ENCODE measurements at places on chromosomes 4 and X.

- DNase-seq = no peak
Measured at GRCh38 chr4:120785202-120785601, 137.3 kb downstream of the PRDM5 start.

DNA sequence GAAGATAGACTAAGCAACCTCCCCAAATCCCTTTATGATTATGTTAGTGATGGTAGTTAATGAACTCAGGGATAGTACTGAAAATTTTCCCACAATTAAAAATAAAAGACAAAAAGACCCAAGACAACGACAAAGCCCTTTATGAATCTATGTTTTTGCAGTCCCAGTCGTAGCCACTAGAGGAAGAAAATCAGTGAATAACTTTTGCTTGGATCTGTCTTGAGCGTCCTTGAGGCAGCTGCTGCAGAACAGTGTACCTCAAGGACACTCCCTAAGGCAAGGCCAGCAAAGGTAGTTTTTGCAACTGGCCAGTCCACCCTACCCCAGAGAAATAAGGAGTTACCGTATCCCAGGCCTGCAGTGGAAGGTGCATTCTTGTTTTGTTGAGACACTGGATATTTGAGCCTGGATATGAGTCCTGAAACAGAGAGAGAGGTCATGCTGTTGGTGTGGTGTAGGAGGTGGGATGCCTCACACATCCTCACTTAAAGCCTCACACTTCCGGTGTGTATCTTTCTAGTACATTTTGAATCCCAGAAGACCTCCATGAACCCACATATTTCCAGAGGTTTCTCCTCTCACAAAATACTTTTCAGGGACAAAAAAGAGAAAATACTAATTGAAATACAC lies 8.7 kb upstream of the TIMM8A start:
- DNase-seq = no peak

GRCh38 chr4:110134269-110134869 lies 64.0 kb downstream of the ELOVL6 start:
- DNase-seq = no peak

- DNase-seq = peak; percentile 4
Measured at GRCh38 chr4:124018383-124019317, 622.1 kb downstream of the SPRY1 start.

- no peak for DNase-seq
Measured at GRCh38 chr4:105113800-105114199, 32.9 kb upstream of the TET2 start.

GRCh38 chrX:68249401-68249831 lies 183.9 kb downstream of the OPHN1 start:
- no peak for DNase-seq

GRCh38 chr4:58368221-58368620 lies 1258.0 kb upstream of the IGFBP7 start:
- DNase-seq = no peak

- DNase-seq = no peak
Measured at GRCh38 chr4:104524026-104524425, 29.3 kb upstream of the CXXC4 start.

DNA sequence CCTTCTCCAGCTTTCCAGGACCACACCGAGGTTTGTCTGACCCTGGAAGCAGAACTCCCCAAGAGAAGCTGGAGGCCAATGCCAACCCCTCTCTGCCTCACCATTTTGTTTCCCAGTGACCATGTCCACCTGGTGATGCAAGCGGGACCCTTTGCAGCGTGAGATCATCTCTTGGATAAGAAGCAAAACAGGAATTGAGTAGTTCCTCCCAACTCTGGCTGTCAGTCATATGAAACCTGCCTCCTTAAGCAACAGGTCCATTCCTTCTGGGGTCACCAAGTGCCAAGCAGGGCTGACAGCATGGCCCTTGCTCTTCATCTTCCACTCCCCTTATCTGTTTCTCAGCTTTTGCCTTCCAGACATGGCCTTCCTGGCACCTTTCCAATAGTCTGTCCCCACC lies 41.3 kb upstream of the MTM1 start:
- DNase-seq = no peak

DNA sequence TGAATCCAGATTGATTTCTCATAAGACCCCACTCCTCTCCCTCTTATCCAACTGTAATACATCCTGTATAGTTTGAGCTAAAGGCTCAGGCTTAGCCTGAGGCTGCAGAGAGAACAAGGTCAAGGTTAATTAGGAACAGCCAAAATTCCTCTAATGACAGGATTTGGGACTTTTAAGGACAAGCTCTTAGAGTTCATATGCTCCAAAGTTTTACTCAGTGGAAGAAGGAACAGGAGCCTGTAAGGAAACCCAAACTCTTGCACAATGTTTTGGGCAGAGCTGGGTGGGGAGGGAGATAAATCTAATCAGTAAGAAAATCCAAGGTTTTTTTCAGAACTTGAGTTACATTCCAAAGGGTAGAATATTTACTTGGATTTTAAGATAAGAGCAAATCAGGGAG lies 238.8 kb downstream of the QDPR start:
- no peak for DNase-seq

DNA sequence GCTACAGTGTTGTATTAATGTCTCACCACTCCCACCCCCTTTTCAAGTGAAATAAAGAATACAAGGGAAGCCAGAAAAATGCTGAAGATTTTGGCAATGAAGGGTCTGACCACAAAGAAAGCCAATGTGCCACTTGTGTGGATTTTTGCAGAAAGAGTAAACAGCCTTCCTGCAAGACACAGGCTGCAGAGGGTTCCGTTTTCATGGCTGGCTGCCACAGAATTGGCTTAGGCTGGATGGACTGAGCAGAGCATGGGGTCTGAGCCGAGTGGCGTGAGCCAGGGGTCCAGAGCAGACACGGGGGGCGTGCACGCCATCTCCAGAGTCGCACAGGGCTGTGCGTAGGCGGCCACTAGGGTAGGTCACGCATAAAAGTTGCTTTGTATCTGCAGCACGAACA lies 69.2 kb downstream of the MTNR1A start:
- no peak for DNase-seq

DNA sequence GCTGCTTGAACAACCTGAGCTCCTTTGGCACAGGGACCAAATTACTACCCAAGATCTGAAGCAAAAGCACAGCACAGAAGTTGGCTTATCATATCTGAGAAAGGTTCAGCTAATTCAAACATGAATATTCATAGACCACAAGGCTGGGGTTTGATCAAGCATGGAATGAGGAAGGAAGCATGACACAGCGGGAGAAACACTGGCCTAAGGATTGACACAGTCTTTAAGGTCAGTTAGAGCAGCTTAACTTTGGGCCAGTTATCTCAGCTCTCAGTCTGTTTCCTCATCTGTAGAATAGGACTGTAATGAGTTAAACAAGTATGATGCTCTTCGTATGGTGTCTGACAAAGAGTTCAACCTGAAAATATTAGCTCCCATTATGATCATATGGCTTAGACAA lies 88.5 kb upstream of the CBR4 start:
- DNase-seq = no peak

- peak; percentile 36 for DNase-seq
Measured at GRCh38 chr4:10403633-10404445, 53.4 kb downstream of the ZNF518B start.

DNA sequence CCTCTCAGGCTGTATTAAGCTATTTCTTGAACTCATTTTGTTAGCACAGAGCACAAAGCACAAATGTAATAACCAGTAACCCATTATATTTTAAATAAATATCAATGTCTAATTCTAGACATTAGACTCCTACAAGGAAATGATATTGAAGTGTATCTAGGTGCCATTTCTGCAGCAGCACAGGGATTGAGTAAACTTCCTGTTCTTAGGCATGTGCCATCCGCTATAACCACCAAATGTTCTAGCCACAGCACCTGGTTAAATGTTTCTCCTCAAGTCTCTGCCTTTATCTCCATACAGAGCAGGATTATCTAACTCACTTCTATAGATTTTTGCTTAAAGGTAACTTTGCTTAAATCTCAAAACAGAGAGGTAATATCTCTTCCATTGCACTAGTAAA lies 51.4 kb downstream of the SGMS2 start:
- DNase-seq = no peak

- no peak for DNase-seq
Measured at GRCh38 chr4:79604152-79604551, 196.1 kb upstream of the GK2 start.

- no peak for DNase-seq
Measured at GRCh38 chr4:181939199-181939945, 303.8 kb upstream of the TENM3 start.

DNA sequence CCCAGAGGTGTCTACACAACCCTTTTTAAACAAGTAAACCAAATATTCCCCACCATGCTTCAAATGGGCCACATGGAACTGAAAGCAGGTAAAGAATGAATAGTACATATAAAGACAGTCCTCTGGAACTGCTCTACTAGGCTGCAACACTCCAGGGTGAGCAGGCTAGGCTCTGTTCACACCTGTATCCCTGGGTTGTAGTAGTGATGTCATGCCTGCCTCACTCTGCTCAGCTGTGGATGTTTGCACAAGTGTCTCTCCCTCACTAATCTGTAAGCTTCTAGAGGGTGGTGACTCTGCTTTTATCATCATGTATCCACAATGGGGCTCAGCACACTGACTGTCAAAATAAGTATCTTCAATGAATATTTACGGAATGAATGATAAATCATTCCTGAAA lies 20.4 kb downstream of the LEF1 start:
- peak; percentile 43 for DNase-seq

- DNase-seq = no peak
Measured at GRCh38 chr4:1413204-1413663, 7.0 kb upstream of the NKX1-1 start.

- DNase-seq = no peak
Measured at GRCh38 chr4:14115106-14115505, 487.6 kb upstream of the BOD1L1 start.
